ENCODE measurements at places on chromosomes 13 and 19. TPM values are rescaled to one million over a fixed set of nuclear protein-coding genes. Genes with fewer than 3 reads are reported as not detected.

DNA sequence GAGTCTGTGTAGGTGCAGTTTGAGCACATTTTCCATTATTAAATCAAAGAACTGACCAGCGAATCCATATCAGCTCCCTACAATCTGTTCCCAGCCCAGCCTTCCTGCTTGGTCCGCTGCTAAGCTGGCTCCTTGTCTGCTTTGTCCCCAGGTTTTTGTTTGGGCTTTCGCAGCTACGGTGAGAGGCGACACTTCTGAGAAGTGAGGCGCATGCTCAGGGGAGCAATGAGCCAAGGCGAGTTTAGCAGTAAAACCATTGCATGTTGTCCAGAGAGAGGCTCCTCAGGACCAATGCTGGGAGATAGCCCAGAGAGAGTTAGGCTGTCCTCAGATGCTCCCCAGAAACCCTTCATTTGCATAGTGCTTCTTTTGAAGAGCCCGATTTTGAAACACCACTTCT lies 162.0 kb downstream of the ITGBL1 start:
- no peak for DNase-seq

- no peak for DNase-seq
These were observed 12.4 kb upstream of the PDCD2L start for GRCh38 chr19:34391813-34392212.

DNA sequence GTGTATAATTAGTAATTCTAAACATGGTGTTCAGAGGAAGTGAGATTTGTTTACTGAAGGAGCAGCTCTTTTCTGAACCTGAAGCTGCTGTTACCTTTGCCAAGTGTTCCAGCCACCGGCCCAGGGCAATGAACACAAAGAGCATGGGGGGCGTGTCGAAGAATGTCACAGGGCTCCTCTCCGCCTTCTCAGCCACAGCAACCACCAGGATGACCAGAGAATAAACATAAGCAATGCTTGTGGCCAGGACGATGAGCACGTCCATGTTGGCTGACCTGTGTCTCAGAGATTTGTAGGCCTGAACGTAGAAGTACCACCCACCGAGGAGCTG lies 53.1 kb downstream of the ATP7B start:
- no peak for DNase-seq

DNA sequence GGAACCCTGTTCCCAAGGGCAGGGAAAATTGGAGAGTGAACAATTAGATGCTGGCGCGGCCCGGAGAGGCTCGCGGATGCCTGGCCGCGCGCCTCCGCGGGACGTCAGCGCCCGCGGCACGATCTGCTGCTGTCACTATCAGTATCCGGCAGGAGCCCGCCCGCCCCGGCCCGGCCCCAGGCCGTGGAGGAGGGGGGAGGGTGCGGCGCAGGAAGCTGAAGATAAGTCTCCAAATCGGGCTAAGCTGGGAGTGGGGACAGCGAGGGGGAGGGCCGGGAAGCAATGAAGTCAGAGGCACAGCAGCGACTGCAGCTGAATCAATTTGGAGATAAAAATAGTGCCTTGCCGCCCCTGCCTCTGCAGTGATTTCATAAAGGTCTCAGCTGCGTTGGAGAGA lies 441.5 kb upstream of the KLF12 start:
- peak; percentile 77 for DNase-seq

DNA sequence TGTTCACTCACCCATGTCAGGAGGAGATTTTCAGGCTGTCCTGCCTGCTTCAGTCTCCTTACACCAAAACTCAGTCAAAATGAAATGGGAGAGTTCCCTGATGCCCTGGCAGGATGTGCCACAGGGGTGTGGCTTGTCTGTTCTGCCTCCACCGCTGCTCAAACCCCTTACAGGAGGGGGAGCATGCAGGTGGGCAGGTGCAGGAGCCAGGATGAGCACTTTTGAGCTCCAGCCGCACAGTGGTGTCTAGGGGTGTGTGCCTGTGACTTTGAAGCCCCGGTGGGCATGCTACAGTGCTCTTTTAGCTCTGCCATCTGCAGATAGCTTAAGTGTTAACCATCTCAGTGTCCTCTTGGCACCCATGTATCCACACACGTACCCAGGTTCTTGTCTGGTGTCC lies 71.9 kb upstream of the IPO5 start:
- no peak for DNase-seq

Gene SIAH3
- total RNA-seq = 0.18 TPM

Gene POU4F1
- total RNA-seq = not detected

Gene IGFL4
- total RNA-seq = not detected

Gene FAM83E
- total RNA-seq = not detected

Gene KLK12
- not detected for total RNA-seq

Gene PODNL1
- total RNA-seq = 1.4 TPM

Gene DHRS12
- total RNA-seq = 18.3 TPM
